ENCODE measurements at places on chromosomes 13 and 19.

GRCh38 chr13:32019612-32020233 lies 11.9 kb upstream of the FRY start:
- DNase-seq: no peak

DNA sequence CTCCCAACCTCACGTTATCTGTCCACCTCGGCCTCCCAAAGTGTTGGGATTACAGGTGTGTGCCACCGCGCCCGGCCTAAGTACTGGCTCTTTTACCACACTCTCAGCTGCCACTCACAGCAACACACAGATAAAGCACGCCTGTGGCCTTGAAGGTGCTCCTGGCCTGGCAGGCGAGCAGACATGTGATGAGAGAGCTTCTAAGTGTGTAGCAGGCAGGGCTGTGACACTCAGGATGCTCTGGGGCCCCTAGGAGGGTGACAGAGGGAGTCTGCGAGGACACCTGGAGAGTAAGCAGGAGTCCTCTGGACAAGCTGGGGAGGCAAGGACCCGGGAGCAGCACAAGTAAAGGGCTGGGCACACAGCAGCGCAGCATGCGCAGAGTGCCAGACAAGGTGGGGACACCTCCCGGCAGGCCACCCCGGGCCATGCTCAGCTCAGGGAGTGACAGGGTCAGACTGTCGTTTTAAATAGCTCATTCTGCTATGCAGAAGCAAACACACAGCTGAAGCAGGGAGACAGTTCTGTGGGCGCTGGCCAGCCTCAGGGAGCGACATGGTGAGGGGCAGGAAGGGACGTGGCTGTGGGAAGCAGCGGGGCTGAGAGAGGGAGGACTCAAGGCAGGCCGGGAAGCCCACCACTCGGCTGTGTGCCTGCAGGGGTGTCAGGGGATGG lies 26.5 kb downstream of the MED26 start:
- DNase-seq: no peak

- no peak for DNase-seq
Measured at GRCh38 chr13:86567119-86567518, 767.9 kb upstream of the SLITRK6 start.

GRCh38 chr19:38455031-38455430 lies 21.5 kb downstream of the RYR1 start:
- DNase-seq: no peak

- DNase-seq: no peak
Measured at GRCh38 chr13:54029720-54030119, 1001.1 kb downstream of the OLFM4 start.

DNA sequence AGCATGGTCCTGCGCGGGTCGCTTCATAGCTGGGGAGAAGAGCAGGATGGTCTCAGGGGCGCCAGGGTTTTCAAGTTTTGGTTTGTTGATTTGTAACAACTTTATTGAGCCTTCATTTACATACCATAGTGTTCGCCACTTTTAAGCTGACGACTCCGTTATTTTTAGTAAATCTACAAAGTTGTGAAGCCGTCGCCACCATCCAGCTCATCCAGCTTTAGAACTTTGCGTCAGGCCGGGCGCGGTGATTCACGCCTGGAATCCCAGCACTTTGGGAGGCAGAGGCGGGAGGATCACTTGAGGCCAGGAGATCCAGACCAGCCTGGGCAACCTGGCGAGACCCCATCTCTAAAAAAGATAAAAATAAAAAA lies 404 bp downstream of the C19orf44 start:
- DNase-seq: no peak

DNA sequence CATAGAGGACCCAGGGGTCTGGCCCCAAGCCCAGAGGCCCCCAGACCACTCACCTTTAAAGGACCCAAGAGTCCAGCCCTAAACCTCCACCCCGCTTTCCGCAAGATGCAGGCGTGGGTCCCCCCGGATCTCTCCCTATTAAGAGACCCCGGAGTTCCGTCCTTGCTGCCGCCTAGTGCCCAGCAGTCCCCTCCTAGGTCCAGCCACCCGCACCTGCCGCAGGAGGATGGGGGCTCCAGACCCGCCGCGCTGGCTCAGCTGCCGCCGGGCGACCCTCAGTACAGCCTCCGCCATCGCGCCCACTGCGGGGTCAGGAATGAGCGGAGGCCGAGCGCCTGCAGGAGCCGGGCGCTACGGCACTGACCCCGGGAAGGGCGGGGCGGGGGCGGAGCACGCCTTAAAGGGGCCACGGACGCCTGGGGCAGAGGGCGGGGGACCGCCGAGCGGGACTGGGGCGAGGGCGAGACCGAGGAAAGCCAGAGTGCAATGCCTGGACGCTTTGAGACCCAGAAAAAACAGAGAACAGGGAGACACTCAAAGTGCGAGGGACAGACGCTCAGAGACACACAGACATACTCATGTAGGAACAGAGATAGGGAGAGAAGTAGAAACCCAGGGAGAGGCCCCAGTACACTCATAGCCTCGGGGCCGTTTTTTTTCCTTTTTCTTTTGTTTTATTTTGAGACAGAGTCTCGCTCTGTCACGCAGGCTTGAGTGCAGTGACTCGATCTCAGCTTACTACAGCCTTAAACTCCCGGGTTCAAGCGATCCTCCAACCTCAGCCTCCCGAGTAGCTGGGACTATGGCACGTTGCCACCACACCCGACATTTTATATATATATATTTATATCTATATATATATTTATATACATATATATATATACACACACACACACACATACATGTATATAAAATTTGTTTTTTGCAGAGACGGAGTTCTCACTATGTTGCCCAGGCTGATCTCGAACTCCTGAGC lies at the start of gene ETHE1:
Gene ETHE1 (minus strand): TSS at position 318 of the 976 bp plus-strand sequence. CDS start 24 bp downstream, at position 294.
- DNase-seq: peak; percentile 21

- DNase-seq: no peak
Measured at GRCh38 chr19:45162608-45163143, 1.9 kb upstream of the NKPD1 start.

GRCh38 chr19:32362318-32362691 lies 16.9 kb downstream of the ZNF507 start:
- DNase-seq: no peak

DNA sequence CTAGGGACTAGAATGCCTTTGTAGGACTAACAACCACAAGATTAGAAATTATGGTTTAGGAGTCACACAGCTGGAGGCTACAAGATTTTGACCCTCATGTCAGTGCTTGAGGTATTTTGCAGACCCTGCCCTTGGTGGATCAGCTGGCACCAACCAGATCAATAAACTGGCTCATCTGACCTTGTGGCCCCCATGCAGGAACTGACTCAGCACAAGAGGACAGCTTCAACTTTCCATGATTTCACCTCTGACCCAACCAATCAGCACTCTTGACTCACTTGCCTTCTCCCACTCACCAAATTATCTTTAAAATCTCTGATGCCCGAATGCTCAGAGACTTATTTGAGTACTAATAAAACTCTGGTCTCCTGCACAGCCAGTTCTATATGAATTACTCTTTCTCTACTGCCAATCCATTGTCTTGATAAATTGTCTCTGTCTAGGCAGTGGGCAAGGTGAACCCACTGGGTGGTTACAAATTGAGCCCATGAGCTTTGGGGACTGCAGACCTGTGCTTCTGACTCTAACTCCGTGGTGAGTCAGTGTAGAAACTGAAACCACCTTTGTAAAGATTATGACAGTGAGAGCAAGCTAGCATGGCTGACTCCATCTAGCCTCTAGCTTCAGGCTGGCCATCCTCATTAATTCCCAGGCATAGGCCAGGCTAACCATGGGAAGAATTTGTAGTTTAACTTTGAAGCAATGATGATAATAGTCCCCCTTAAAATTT lies 33.9 kb upstream of the CEACAM8 start:
- DNase-seq: no peak
